ENCODE measurements at places on chromosomes 1 and 21.
A peak's percentile ranks its signal among the peaks of the same experiment; 100 is the strongest.

- DNase-seq = no peak
Measured at GRCh38 chr1:45934947-45935346, 131.5 kb downstream of the MAST2 start.

DNA sequence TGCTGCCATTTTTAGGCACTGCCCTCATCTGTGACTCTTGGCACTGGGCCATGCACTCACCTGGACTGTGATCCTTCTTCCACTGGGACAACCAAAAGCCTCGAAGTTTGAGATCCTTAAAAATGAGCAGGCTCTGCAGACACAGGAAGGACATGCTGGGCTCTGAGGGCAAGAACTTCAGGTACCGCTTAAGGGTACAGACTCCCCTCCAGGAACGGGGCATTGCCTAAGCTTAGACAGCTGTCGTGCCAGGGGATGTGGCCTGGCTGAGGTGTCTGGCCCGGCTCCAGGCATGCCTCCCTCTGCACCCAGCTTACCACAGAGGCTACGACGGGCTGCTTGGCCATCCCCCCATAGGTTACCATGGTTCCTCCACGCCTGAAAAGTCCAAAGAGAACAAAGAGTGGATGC lies 14.2 kb upstream of the SRSF4 start:
- no peak for DNase-seq

- DNase-seq = no peak
Measured at GRCh38 chr1:116832308-116832931, 77.3 kb upstream of the PTGFRN start.

- no peak for DNase-seq
Measured at GRCh38 chr1:110262846-110263631, 52.9 kb downstream of the KCNC4 start.

DNA sequence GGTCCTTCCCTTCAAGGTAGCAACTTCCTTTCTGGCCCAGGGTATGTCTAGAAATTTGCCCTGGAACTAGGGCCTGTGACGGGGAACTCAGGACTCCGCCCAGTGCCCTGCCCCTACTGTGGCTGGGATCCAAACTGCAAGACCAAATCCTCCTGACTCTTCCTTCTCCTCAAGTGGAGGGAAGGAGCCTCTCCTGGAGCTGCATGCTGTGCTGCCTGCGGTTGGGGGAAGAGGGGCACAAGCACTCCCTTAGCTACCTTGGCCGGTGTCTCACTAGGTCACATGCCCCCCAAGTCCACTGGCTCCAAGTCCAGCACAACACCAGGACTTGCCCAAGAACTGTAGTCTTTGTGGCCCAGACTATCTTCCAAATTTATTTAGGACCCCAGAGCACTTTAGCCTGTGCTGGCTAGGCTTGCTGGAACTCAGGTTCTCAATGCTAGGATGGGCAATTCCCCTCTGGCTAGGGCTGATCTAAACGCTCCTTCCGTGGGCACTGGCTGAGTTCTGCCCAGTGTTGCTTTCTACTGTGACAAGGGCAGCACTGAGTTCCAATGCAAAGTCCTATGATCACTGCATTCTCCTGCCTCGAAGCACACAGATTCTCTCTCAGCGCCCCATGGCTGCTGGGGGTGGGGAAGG lies 12.2 kb downstream of the ADSS2 start:
- DNase-seq = no peak

- no peak for DNase-seq
Measured at GRCh38 chr1:32104127-32104526, 3.7 kb upstream of the KPNA6 start.

- DNase-seq = no peak
Measured at GRCh38 chr1:237133921-237134320, 91.9 kb downstream of the RYR2 start.

DNA sequence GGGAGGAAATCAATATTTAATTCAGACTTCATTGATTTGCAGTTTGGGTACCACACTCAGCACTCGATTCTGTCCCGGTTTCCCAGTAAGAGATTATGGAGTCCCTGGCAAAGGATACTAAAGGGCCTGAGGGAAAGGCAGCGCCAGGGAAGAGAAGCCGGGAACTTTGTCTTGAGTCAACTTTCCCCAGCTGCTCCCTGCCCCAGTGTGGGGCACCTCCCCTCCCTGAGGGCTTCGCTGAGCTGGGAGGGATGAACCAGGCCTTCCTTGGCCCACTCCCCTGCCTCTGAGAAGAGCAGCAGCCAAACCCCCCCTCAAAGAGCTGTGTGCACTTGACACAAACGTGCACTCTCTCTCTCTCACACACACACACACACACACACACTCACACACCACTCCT lies 32.6 kb downstream of the OPTC start:
- DNase-seq = no peak

- no peak for DNase-seq
Measured at GRCh38 chr1:98428864-98429263, 232.7 kb upstream of the SNX7 start.

DNA sequence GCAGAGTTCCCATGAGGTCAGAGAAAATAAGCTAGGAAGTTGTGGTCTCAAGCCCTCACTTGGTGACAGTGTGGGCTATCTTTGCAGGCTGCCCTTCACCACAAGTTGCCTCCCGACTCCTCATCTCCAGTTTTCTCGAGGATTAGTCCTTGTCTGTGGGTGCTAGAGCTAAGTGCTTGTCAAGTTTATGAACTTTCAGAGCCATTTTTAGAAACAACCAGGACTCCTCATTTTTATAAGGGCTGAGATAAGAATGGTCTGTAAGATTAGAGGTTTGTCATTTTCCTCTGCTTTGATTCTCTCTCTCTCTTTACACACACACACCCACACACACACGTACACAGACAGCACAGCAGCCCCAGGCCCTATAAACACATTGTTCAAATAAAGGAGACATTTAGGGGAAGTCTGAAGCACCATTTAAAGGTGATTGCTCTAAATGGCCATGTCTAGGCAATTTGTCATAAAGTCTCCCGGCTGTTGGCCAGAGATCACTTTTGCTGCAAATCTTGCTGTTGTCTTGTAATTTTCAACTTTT lies 127.2 kb downstream of the LACTBL1 start:
- DNase-seq = no peak

DNA sequence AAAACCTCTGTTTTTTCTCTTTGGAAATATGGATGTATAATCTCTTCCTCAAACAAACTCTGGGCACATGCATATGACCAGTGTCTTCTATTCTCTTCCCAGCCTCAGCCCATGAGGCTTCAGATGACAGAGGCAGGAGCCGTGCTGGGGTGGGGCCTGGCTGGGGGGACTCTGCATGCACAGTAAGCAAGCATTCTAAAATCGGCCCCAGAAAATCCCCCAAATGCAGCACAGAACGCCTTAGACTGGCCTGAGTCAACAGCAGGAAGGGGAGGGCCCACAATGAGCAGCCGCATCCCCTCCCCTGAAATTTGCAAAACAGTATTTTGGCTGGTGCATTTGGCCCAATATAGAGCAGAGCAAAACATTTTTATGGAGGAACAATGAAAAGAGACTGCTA lies 47.8 kb downstream of the ITPKB start:
- no peak for DNase-seq

DNA sequence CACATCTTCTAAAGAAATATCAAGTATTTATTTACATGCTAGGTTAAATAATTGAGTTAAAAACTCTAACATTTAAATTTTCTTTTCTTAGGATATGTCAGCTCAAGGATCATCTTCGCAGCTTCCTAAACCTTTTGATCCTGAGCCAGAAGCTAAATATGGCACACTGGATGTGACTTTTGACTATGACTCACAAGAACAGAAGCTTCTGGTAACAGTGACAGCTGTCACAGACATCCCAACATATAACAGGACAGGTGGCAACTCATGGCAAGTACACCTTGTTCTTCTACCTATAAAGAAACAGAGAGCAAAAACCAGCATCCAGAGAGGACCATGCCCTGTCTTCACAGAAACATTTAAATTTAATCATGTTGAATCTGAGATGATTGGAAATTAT lies 132.7 kb upstream of the SERTAD4 start:
- DNase-seq = no peak

GRCh38 chr1:31931593-31932225 lies 6.5 kb downstream of the PTP4A2 start:
- DNase-seq = peak; percentile 42

DNA sequence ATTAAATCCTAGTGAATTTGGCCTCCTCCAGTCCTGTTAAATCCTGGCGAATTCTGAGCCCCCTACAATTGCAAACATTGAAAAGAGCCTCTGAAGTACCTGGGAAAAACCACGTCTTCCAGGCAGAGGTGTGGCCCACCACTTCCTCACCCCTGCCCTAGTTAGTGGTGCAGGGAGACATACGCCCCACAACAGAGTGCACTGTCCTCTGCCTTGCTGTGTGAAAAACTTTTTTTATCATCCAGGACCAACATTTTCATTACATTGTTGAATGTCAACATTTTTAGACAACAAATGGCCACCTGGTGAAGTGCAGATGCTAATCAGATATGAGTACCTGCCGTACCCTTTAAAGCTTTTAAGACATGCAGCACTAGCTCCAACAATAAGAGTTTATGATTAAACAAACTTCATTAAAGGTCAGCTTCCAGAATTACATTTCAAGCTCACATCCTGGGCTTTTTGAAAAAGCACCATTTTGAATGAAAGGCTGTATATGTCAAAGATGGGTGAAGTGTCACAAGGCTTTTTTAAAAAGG lies 13.6 kb upstream of the TMPRSS2 start:
- DNase-seq = no peak

DNA sequence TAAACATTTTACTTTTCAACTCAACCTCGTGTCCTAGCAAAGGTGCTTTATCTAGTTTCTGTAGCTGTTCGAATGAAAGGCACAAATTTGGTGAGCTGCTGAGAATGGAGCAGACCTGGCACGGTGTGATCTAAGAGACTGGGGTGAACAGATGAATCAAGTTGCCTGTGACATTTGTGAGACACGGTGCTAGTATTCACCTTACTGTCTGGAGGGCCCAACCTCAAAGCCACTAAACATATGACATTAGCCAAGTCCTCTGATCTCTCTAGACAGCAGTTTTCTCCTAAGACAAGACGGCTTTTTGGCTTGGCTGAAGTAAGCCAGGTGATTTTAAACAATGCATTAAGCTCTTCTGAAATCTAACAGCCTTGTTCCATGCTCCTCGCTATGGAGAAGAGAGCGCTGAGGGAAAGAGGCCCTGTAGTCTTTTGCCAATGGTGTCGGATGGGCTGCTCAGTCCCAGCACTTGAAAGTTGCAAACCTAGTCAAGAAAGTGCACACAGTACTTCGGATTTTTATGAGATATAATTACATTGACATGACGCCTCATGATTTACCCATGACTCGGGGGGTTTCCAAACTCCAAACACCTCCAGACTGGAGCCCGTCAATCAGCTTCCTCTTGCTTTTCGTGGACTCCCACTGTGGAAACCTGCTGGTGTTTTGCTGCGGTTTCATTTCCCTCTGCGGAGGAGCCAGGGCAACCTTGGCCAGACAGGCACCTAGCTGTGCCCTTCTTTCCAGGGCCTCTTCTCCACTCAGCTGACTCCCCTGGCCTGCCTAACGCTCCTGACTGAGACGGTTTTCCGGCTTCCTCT lies 794 bp upstream of the TOR3A start:
- no peak for DNase-seq

DNA sequence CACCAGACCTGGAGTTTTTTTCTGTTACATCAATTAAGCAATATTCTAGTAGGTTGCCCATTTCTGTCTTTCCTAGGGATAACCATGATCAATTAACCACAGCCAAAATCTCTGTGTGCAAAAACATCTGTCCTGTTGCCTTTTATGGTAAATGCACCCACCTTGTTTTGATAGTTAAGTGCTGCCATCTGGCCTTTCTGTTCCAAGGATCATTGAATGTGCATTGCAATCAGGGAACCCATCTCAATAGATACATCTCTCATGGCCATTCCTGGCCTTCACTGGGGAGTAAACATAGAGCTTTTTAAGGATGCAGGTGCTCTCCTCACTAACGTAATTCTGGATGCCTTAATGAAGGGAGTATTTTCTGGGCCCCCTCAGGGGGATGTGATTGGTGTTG lies 111.8 kb upstream of the KIAA1614 start:
- no peak for DNase-seq

- DNase-seq = peak; percentile 92
Measured at GRCh38 chr1:208183977-208184911, 59.9 kb downstream of the PLXNA2 start.

DNA sequence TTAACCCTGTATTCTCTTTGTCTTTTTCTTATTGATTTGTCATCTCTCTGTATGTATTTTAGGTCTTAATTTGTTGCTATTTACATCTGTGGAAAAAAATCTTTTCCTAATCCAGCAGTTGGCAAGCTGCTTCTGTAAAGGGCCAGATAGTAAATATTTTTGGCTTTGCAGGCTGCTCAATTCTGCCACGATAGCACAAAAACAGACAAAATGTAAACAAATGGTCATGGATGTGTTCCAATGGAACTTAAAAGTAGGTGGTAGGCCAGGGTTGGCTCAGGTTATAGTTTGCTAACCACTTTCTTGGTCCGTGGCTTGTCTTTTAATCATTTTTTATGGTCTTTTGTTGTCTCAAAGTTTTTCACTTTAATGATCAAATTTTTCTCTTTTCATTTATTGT lies 371.8 kb downstream of the HHAT start:
- DNase-seq = no peak

DNA sequence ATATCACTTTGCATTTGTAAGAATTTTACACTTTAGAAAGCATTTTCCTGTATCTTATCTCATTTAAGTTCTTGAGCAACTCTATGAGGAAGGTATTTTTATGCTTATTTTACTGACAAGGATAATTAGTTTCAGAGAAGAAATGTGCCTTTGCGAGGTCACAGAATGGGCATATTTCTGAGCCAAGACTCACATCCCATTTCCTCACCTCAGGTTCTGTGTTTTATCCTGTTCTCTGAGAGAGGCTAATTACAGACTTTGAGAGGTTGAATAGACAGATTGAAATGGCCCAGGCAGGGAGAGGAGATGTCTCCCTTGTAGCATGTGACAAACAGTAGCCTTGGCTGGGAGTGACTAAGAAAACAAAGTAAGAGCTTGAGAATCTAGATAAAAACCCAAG lies 39.1 kb upstream of the ZC3H11B start:
- DNase-seq = no peak

Data from HS-5 (cell line).